ENCODE measurements at places on chromosomes 13 and 19.
A peak's percentile ranks its signal among the peaks of the same experiment; 100 is the strongest.

- DNase-seq: no peak
These were observed 14.7 kb downstream of the C13orf46 start for GRCh38 chr13:113959198-113959597.

DNA sequence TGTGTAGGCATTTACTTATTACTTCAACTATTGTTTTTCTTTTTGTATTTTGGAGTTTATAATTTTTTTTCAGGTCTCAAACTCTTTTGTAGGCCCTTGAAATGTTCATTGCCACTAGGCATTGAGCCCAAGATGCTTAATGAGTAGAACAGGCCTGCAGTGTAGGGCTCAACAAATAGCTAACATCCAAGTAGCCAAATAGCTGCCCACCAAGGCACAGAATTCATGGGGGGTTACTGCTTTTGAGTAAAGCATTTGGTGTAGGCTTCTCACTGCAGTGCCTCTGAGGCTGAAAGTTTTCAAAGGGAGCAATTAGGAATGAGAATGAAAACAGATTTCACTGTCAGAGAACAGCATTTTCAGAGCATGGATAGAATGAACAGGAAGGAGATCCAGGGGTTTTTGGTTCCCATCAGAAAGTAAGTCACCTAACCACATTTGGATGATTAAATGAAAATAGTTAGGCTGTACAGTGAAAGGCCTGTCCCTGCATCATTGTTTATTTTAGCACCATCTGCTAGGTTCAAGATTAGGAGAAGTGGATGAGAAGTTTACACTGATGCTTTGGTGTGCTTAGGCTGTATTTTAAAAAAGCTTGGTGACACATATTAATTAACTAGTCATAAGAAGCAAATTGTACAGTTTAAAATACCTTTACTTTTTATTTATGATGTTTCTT lies 61.0 kb downstream of the EDNRB start:
- no peak for DNase-seq

GRCh38 chr13:33869005-33869404 lies 51.1 kb downstream of the RFC3 start:
- no peak for DNase-seq

DNA sequence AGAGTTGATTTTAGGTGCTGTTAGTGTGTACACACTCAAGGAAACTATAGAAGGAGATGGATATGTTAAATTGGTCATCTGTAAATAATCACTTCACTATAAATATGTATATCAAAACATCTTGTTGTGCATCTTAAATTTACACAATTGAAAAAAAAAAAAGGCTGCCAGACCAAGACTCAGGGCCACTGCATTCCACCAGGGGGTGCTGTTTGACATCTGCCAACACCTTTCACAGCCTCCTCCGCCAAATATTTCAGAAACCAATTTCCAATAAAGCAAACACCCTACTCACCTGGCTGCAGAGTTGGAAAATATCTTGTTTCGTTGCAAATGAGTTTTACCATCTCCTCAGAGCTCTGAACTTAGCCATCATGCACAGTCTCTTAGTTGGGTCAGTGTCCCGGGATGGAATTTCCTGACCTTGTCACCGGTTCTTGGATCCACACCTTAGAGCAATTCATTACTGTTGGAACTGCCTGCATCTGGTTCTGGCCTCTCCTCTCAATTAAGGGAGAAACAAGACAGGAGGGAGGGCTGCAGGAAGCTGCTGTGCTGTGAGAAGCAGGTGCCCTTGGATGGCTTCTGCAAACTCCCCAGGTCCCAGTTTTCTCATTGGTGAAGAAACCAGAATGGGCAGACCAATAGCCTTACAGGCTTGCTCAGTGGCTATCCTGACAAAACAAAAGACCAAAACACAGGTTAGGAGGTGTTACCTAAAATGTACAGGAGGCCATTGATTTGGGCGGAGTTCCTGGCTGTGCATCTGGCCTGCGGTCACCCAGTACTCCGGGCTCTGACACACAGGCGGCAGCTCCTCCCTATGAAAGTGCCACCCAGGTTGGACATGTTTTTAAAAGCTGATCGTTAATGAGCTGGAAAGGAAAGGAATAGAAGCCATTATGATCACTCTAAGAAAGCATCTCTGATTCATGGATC lies 746.6 kb downstream of the UQCRFS1 start:
- DNase-seq: peak; percentile 24

GRCh38 chr13:79212064-79212619 lies 193.9 kb downstream of the RBM26 start:
- no peak for DNase-seq

GRCh38 chr13:41562541-41563178 lies 105.3 kb downstream of the RGCC start:
- DNase-seq: no peak

DNA sequence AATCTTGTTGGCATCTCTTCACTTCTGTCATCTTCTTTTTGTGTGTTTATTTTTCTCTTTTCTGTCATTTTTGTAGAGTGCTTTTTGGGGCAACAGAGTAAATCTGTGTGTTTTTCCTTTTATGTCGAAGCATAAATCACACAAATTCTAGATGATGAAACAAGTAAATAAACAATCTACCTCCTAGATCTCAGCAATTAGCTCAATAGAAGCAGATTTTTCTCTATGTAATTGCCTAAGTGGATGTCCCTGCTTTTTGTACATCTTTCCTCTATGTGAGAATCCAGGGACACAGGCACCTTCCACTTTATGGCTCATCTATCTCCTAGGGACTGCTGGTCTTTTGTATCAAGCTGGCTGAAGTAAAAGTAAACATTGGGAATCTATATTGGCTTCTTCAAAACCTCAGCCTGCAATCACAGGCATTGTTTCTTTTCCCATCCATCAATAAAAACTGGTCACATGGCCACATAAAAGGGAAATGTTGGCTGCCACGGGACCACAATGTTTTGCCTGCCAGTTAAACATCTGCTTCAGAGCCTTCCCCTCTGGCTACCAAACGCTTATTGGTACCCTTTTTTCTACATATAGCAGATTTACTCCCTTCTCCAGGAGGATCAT lies 323.8 kb downstream of the LMO7 start:
- no peak for DNase-seq

- DNase-seq: no peak
These were observed 9.1 kb downstream of the FEM1A start for GRCh38 chr19:4800591-4801081.

- no peak for DNase-seq
These were observed 1476.9 kb downstream of the EFNB2 start for GRCh38 chr13:105058517-105058916.

DNA sequence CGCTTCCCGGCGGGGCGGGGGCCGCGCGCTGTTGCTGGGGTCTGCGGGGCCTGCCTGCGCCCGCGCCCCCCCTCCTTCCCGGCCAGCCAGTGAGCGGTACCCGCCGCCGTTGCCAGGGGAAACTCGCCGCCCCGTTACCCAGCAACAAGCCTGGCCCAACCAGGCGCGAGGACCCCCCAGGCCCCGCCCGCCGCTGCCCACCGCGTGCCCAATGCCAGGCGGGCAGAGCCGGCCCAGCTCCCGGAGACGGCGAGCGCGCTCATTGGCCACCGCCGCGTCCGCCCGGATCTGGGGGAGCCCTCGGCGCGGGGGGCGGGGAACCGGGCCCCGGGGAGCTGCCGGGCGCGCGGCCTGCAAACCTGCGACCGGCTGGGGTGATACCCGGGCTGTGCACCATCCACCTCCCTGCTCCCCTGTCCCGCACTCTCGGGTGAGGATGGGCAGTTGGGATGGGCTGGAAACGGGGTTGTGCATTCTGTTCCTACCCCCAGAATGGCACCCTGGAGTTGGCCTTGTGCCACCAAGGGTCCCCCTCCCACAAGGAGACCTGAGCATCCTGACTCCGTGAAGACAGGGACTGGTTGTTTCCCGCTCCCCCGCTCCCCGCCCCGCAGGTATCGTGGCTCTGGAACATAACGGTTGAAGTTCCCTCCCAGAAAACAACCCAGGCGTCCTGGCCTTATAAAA lies 8.8 kb upstream of the BBC3 start:
- peak; percentile 36 for DNase-seq

Measured in NK-92 treated with Interleukin-12 subunit alpha and Interleukin-12 subunit beta, amount 100 ng/mL, for 24 hours (cell line).